EL (cell line): ENCODE measurements at places on chromosomes 12 and 14.

DNA sequence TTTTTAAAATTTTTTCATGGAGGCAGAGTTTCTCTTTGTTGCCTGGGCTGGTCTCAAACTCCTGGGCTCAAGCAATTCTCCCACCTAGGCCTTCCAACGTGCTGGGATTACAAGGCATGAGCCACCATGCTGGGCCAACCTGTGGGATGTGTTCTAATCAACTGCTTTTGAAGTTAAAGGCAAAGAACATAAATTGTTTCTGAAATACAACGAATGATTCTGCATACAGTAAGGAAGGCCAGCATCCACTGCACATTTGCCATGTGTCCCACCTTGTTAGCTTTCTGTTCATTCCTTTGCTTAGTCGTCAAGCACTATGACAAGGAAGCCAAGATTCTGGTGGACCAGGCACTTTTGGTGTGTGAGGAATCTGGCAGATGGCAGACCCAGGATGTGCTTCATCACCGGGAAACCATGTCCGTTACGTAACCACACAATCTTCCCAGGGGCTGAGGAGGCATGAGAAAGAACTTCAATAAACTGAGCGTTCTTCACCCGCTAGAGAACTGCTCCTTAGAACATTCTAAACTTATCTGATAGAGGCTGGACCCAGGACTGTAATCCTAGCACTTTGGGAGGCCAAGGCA lies 24.5 kb downstream of the MOK start:
- peak; percentile 100 for DNase-seq

DNA sequence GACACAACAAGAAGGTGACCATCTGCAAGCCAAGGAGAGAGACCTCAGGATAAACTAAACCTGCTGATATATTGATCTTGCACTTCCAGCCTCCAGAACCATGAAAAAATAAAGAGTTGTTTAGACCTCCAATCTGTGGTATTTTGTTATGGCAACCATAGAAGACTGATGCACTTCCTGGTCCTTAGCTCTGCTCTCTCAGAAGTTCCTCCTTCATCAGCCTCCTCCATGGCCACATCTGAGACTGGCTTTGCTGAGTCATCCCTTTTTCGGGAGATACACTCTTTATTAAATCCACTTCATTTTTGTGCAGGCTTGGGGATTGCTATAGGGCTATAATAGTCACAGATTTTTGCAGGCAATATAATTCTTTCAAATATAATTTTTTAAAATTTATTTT lies 89.6 kb upstream of the ATF7IP start:
- no peak for DNase-seq

DNA sequence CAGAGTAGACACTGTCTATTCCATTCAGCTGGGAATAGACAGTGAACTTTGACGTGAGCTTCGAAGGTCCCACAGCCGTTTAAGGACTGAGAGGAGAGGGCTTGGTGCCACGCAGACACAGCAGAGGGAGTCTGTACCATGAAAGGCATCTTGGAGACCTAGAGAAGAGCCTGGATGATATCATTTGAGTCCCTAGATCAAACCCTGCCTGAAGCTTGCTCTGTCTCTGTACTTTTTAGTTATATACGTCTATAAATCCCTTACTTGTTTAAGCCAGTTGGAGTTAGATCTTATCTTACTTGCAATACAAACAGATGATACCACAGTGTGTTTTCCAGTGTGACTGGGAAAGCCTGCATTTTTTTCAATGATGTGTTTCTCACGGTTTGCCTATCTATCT lies 128.9 kb upstream of the RTL1 start:
- no peak for DNase-seq

DNA sequence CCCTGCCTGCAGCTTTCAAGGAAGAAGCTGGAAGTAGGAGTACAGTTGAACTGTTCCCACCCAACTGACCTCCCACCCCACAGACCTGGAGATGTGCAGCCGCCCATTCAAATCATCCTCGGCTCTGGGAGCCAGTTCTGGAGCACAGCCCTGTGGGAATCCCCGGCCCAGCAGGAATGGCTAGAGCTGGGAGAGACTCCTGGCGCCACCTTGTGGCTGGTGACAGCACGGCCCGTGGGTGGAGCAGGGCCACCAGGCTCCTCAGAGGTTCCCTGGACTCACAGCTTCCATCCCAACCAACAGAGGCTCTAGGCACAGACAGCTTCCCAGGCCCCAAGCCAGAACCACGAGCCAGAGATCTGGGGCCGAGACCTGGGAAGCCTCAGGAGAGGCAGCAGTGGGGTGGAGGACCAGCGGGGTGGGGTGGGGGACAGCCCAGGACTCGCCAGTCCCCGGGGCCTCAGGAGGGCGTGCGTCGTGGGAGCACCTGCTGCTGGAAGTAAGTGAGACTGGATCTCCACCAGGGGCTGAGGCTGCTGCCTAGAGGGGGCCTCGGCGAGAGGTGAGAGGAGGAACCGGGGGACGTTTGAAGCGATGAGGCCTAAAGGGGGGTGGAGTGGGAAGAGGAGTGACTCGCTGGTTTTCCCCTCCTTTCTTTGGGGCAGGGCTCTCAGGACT lies 43.4 kb downstream of the RNF34 start:
- DNase-seq = peak; percentile 76

DNA sequence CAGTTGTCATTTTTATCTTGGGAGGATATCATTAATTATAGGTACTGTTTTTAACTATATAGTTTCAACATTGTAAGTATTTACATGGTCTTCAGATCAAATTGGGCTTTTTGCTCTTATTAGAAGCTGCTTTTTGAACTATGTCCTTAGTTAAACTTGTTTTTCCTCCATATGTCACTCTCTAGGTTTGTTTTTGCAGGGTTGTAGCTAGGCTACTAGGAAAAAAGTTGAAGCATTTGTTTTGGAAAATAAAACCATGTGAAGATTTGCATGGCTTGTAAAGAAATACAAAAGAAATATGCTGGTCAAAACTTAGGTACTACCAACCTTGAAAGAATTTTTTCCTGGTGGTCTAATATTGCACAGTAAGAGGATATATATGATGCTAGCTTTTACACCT lies 3.4 kb downstream of the ARID2 start:
- DNase-seq = no peak

DNA sequence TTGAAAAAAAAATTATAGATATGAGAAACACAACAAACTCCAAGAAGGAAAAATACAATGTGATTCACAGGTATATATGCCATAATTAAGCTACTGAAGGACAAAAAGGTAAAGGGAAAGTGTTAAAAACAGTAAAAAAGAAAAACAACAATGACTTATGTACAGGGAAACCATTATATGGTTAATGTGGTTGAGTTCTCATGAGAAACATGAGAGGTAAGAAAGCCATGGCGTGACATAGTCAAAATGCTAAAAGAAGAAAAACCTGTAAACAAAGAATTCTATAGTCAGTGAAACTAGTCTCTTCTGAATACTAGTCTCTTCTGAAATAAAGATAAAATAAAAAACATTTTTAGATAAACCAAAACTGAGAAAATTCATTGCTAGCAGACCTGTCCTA lies 109.1 kb downstream of the NEDD1 start:
- no peak for DNase-seq

DNA sequence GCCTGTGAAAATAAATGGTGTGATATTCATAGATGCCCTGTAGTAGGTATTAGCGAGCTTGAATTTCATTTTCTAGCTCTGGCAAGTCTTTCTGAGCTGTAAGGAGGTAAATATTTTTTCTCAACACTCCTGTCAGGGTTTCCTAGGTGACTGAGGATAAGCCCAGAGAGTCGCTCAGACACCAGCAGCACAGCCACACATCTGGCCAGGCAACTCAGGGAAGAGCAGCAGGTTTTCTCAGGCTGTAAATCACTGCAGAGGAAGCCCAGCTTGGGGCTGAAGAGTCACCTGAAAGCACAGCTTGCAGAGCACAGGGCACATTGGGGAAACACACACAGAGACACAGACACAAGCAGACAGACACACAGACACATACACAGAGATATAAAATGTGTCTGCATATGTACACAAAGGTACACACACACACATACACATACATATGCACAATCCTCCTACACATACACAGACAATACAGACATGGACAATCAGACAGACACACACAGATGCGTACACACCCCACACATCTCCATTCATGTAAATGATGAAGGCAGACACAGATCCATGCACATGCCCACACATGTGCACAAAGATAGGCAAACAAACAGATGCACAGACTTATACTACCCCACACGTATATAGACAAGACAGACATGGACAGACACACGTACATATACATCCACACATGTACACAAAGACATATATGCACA lies 232.0 kb upstream of the TMTC1 start:
- DNase-seq = no peak

DNA sequence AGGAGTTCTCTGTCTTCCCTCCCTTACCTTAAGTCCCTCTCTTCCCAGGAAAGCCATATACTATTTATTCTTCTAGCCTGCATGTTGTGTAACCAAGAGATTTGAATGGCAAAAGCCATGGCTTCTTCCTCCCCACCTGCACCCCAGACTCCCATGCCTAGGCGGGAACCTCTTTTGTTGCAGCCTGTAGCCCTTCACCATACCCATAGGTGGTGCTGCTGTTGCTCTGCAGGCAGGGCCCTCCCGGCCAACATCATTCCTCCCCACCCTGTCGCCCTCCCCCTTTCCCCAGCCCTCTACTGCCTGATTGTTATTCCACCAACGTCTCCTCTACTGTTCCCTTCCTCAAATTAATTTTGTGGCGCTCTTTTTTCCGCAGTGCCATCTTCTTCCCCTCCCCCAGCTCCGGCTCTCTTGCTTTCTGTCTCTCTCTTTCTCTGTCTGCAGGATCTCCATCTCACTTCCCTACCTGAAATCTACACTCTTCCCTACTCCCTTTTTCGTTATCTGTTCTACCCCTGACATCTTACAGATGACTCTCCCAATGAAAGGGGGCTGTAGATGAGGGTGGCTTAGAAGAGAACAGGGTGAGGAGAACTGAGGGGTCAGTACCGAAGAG lies 13.8 kb downstream of the NGDN start:
- peak; percentile 9 for DNase-seq

DNA sequence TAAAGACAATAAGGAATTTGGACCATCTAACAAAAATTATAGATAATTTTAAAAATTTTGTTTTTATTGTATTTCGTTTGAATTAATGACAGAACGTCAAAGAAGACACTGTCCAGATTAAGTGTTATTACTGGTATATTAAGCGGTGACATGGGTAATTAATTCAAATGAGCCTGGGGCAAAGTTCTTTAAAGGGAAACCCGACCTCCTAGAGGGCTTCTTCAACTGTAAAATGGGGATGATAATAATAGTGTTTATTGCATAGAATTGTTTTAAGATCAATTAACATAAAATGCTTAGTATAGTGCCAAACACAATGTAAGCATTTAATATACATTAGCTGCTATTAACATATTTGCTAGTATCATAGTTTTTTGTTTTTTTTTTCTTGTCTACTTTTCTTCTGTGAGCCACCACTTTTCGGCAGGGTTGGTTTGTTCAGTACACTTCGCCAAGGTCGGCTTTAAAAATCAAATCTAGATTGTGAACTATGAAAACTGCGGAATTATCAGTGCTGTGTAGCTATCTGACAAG lies 514 bp upstream of the LARP4 start:
- DNase-seq = no peak

- no peak for DNase-seq
These were observed 141.6 kb downstream of the GPHN start for GRCh38 chr14:66649498-66649897.

- peak; percentile 72 for DNase-seq
These were observed 157.5 kb upstream of the HIF1A start for GRCh38 chr14:61537563-61538463.

- DNase-seq = no peak
These were observed 711.5 kb downstream of the RPS29 start for GRCh38 chr14:48874711-48875110.

DNA sequence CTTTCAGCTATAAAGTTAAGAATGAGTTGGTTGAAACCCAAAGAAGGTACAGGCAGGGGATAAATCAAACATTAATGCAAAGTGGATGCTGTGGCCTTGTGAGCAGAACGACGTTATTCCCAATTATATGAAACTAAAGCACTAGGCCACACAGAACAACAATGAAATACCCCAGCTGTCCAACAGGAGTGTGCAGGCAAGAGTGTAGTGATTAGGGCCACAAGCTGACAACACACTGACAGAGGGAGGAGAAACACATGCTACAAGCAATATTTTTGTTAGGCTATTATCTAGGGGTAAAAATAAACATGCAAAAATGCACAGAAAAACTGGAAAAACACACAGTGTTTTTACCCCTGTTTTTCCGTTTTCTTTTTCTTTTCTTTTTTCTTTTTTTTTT lies 15.0 kb downstream of the MAP3K9 start:
- DNase-seq = no peak

- no peak for DNase-seq
These were observed 14.6 kb downstream of the OR10P1 start for GRCh38 chr12:55651299-55651683.

- DNase-seq = no peak
These were observed 6.3 kb downstream of the TRMT61A start for GRCh38 chr14:103535081-103535890.

- no peak for DNase-seq
These were observed 10.2 kb upstream of the YARS2 start for GRCh38 chr12:32765906-32766305.

DNA sequence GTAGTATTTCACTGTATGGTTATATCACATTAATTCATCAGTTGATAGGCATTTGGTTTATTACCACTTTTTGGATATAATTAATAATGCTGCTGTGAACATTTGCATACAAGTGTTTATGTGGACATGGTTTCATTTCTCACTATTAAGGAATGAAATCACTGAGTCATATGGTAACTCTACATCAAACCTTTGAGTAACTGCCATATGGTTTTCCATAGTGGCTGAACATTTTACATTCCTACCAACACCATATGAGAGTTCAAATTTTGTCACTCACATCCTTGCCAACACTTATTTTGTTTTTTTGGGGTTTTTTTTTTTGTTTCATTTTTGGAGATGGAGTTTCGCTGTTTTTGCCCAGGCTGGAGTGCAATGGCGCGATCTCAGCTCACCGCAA lies 30.2 kb upstream of the EAPP start:
- DNase-seq = peak; percentile 25

DNA sequence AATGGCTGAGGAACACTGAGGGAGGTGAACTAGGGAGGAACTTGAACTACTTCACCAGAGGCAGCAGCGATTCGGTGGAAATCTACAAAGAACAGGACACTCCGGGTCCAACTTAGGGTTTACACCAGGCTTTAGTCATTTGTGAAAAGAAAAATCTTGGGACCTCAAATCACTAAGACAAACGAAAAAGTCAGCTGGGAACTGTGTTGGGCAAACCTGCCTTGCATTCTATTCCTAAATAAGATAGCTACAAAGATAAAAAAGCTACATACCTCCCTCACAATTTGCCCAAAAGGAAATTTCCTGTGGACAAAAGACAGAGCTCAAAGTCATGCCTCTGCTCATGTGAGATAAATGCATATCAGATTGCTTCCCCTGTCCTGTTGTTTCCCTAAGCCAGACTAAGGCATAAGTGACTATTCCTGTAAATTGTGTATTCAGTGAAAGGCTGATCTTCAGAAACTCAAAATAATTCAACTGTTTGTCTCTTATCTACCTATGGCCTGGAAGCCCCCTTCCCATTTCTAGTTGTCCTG lies 106.6 kb downstream of the APAF1 start:
- no peak for DNase-seq

DNA sequence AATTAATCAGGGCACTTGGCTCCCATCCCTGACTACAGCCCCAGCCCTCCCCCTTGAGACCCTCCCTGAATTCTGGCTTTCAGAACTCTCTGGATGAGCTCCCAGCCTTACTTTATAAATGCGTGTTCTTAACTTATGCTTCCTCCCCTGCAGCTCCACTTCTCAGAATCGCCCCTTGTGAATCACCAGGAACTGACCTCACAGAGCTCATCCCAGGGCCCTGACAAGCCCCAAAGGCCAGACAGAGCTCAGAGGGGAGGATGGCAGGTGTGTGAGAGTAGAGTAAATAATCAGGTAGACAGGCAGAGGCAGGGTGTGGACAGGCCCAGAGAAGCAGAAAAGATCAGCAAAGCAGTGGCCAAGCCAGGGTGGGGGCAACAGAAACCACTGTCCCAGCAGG lies 68.2 kb upstream of the FOXN3 start:
- DNase-seq = no peak
